ENCODE measurements at places on chromosomes 3 and 15.
A peak's percentile ranks its signal among the peaks of the same experiment; 100 is the strongest.

DNA sequence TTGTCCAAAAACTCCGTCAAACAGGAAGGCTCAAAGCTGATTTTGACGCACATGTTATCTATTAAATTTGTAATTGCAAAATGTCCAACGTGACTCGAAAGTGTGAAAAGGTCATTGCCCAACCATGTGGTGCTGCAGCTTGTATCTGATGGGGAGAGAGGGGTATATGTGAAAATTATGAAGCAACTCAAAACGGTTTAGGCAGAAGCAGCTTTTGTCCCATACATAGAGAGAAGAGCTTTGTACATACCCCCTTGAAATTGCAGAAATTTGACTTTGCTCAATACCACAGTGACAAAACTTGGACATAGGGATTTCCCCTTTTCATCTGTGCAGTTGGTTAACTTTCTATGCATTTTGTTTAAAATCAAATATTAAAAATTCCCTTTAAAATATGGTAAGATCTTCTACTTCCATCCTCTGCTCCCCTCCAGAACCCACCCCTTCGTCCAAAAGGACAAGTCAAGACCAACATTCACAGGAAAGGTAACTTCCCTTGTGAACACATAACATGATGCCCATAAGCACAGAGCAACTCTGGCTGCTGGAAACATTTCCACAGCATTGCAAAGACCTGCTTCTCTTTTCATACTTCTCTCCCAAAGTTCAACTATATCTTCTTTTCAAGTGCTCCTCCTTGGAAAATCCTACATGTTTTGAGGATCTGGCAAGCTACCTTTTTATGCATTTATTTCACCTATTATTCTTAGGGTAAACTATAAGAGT lies 253.7 kb upstream of the THBS1 start:
- DNase-seq: no peak

GRCh38 chr3:169327546-169328356 lies 335.8 kb downstream of the MECOM start:
- no peak for DNase-seq

DNA sequence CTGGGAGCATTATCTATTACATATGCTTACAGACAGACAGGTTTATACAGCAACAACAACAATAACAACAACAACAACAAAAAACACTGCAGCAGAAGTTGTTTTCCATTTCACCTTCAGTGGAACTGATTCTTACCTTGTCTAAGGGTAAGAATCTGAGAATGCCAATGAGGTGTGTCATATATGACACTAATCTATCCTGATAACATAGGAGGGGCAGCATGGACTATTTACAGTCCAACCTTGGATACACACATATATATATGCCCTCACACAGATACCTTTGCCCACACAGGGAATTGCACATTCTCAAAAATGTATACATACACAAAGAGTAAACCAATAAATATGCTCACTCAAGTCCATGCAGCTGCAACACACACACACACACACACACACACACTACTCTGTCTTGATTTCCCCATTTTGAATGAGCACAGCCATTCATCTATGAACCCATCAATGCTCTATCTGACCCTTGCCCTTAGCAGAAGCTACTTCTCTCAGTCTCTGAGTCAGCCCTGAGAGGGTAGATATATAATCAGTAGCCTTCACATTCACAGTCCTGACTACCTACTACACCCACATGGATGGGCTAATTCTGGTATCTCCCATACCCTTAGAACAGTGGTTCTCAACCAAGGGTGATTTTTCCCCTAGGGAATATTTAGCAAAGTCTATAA lies 9.7 kb upstream of the TRANK1 start:
- no peak for DNase-seq

DNA sequence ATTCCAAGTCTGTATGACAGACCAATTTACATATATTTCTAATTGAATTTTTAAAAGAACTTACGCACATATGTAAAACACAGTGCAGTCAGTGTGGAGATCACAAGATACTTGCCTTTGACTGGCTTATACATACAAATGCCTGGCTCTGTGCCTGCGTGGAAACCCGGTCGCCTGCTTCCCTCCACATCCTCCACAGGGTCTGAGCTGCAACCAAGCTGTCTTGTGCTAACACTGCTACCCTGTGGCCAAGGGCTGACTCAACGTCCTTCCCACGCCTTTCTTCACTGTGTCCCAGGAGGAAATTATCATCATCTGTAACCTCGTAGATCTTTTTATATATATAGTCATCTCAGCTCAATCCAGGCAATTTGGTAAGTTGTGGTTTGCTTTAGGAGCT lies 117.0 kb downstream of the WNT7A start:
- DNase-seq: peak; percentile 28

- DNase-seq: no peak
Measured at GRCh38 chr15:92638291-92638708, 17.3 kb downstream of the FAM174B start.

DNA sequence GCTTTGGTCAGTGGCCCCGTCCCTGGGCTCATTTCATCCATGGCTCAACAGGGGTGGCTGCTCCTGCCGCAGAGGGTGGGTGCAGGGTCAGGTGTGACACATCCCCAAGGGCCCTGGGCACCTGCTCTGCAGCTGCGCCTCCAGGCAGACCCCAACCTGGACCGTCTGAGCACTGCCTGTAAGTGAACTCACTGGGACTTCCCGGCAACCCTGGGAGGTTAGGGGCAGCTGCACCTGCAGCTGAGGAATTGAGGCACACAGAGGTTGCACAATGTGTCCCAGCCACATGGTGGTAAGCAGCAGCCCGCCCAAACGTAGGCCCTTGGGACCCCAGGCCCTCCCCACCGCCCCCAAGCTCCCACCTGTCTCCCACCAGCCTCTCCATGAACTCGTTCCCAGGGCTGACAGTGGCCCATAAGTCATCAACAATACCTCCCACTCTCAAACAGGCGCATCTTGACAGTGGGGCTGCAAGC lies 55.1 kb downstream of the PLXNA1 start:
- no peak for DNase-seq

Measured in right atrium auricular region (tissue), 2 donors.